ENCODE measurements at places on chromosomes 5 and 9.

GRCh38 chr9:95434116-95435073 lies 82.4 kb downstream of the PTCH1 start:
- no peak for DNase-seq

DNA sequence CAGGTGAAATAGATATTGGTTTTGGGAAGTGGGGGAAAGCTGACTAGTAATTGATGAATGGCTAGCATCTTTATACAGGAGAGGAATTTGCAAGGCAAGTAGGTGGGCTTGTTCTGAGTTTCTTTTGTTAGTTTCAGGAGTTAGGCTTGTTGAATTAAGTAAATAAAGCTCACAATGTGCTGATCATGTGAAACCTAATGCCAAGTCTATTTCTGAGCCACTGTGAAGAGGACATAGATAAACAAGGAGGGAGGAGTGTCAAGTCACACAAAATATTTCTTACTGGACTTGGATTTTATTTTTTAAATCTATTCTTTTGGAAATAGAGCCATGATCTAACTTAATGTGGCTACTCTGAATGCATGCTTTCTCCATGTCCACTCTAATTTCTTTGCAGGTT lies 19.9 kb downstream of the GDA start:
- DNase-seq: no peak

DNA sequence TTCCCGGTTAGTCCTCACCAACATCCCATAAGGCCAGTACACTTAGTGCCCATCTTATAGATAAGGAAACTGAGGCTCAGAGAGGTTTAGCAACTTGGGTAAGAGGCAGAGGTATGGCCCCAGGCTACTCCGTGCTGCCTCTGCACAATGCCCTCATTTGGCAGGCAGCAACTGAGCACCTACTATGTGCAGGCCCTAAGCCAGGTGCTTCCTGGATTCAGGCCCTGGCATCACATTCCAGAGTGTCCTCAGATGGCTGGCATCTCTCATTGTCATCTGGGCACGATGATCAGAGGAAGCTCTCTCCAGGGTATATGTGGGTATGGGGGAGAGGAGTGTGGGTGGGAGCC lies 53.8 kb upstream of the PSD2 start:
- DNase-seq: no peak

- DNase-seq: peak; percentile 88
Measured at GRCh38 chr5:149320791-149321330, 24.4 kb upstream of the GRPEL2 start.
